ENCODE measurements at places on chromosomes 5 and 9. TPM values are rescaled to one million over a fixed set of nuclear protein-coding genes. Genes with fewer than 3 reads are reported as not detected.
A peak's percentile ranks its signal among the peaks of the same experiment; 100 is the strongest.

DNA sequence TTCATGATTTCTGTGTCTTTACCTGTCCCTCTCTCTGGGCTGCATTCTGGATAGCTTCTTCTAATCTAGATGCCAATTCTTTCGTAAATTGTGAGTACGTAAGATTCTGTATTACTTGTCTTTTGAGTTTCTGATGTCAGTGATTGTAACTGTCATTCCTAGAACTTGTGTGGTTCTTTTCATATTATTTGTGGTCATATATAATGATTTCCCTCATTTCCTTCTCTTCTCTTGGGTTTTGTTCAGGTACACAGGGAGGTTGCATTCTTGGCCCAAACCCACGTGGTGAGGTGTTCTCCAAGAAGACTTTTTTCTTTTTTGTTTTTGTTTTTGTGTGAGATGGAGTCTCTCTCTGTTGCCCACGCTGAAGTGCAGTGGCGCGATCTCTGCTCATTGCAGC is 13.8 kb downstream of the UGCG start:
- no peak for DNase-seq

The IFNA13 gene
- total RNA-seq = not detected

The PCDHAC1 gene
- total RNA-seq = 0.15 TPM

The PTGER4 gene
- 58.2 TPM for total RNA-seq

DNA sequence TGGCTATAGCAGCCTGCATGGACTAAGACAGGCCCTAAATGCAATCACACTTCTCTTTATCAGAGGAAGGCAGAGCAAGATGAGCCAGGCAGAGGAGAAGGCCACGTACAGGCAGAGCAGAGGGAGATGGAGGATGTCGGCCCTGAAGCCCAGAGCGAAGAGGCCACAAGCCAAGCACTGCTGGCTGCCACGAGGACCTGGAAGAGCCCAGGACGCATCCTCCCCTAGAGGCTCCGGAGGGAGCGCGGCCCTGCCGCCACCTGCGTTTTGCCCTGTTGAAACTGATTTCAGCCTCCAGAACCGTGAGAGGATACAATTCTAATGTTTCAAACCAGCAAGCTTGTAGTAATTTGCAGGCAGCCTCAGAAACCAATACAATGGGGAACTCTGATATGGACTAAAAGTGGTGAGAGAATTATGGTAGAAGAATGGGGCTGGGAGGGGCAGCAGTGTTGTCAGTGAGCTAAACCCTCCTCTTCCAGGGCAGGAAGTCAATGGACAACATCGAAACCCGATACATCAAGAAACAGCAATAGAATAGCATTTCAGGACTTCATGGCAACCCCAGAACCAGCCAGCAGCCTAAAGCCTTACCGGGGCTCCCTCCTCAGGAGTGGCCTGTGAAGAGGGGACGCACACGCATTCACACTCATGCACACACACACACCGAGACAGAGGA is 32.6 kb downstream of the ADAMTS2 start:
- DNase-seq = no peak

GRCh38 chr5:59673438-59674058 is 220.0 kb downstream of the PDE4D start:
- no peak for DNase-seq

DNA sequence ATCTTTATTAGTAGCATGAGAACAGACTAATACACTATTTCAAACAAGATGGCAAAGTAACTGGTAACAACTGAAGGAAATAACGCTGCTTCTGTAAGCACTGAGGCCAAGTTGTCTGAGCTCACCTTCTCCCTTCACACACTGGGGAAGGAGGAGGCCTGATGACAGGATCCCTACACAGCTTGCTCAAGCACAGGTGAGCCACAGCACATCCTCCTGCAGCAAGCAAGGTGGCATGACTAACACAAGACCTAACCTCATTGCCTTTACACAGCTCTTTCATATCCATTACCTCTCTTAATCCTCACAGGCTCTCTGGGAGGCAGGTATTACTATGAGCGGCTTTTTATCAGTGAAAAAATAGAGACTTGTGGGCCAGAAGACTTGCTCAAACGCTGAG is 83.3 kb downstream of the ARL15 start:
- DNase-seq = no peak

GRCh38 chr9:105172436-105172835 is 72.0 kb upstream of the SLC44A1 start:
- DNase-seq = no peak

- DNase-seq = no peak
Observed at GRCh38 chr9:100637787-100638186, 59.9 kb downstream of the CAVIN4 start.

DNA sequence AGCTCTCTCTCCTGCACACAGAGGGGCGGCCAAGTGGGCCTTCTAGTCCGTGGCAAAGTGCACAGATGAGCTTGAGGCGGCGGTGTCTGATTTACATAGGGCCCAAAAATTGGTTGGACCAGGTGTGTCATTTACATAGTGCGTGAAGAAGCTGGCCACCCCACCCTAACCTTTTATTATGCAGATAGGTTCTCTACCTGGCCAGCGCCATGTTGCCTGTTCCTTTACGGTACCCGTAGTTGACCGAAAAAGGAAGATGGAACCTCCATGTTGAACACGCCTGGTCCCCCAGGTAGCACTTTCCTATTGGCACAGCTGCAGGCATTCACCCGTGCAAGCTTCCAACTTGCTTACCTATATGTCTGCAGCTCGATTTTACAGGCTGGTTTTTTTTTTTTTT is 61.5 kb downstream of the GNA14 start:
- DNase-seq = no peak

DNA sequence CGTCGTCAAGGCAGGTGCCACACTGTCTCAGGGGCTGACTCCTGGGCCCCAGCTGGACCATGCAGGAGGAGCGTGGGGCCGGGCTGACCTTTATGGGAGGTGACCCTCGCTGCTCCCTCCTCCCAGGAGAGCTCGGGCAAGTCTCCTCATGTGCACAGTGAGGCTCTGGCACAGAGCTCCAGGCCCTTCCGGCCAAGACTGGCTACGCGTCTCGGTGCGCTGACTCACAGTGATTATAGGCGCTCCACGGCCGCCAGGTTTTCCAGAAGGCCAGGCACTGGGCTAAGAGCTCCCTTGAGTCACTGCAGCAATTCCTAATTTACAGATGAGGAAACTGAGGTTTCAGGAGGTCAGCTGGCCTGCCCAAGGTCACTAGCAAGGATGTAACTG is 47.4 kb downstream of the VAV2 start:
- no peak for DNase-seq

GRCh38 chr9:127568971-127569885 is 42.8 kb upstream of the STXBP1 start:
- DNase-seq = peak; percentile 93

GRCh38 chr5:172868924-172869591 is 35.0 kb downstream of the ERGIC1 start:
- DNase-seq = peak; percentile 77

The TNFSF15 gene
- 0.89 TPM for total RNA-seq

GRCh38 chr9:97842960-97843359 is 10.1 kb upstream of the FOXE1 start:
- no peak for DNase-seq

The ZNF79 gene
- total RNA-seq = 6.8 TPM

- peak; percentile 13 for DNase-seq
Observed at GRCh38 chr9:37787059-37787458, 2.2 kb upstream of the EXOSC3 start.

GRCh38 chr9:77512876-77513275 is 135.2 kb downstream of the GNA14 start:
- no peak for DNase-seq

DNA sequence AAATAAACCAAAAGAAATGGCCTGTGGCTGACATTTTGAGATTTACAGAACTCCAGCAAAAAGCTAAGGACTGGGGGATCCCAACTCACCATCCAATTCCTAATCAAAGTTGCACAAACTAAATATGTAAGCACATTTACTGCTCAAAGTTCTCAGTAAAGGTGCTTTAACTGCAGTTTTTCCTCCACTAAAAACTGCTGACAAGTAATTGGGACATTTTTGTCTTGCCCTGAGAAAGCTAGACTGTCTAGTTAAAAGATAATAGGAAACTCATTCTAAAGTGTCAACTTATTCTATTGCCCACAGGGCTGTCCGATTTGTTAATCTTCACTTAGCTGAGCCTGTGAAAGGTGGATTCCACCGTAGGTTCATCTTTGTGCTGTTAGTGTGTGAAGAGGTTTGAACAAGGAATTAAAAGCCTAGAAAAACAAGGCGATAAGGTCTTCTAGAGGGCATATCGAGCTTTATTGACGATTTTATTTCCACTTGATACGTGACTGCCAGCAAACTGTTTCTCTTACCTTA is 1.0 kb downstream of the DOCK8 start:
- no peak for DNase-seq

The SOX30 gene
- 0.15 TPM for total RNA-seq

The SPINK4 gene
- 146 TPM for total RNA-seq

The PPP2CA gene
- total RNA-seq = 117 TPM

GRCh38 chr9:87889882-87890252 is 7.2 kb downstream of the SPATA31E1 start:
- DNase-seq = no peak

DNA sequence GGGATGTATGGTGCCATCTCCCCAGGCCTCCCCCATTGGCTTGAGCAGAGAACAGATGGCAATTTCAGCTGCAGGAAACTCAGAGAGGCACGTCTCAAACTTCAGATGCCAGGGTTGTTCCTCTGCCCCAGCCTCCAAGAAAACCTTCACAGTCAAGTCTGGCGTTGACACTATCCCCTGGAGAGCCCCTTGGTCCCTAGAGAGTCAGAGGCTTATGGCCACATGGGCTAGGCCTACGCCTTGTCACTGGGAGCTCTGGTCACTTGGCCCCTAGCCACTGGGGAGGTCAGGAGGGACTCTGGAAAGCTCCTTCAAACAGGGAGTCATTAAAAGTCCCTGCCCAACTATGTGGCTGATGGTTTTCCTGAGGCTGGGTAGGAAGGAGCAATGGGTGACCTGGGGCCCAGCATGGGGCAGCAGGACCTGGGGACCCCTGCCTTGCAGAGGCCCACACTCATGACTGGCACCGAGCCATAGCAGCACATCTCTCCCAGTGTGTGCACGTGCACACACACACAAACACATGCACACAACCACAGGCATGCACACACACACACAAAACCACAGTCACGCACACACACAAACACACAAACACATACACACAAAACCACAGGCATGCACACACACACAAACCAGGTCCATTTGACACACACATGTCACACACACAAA is 144.2 kb downstream of the GADD45G start:
- DNase-seq = no peak

GRCh38 chr5:138177941-138178515 is 402 bp downstream of the BRD8 start:
- DNase-seq = no peak
